ENCODE measurements at places on chromosomes 3 and 15.

- DNase-seq: no peak
Observed at GRCh38 chr3:26840272-26840870, 217.8 kb downstream of the LRRC3B start.

DNA sequence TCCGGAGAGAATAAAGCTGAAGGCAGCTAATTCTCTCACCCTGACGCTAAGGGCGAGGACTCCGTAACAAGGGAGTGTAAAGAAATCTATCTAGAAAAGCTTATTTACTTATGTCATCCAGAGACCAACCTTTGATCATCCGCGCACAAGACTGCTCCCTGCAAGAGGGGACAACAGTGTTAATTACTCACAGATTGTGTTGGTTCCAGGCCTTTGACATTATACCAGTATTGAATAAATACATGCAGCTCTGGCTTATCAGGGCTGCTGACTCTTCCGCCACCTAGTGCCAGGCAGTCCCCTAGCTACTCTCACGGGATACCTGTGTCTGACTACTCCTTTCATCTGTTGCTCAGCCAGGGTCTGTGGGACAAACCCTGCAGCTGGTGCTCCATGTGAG lies 211.7 kb downstream of the DTWD1 start:
- DNase-seq: no peak

DNA sequence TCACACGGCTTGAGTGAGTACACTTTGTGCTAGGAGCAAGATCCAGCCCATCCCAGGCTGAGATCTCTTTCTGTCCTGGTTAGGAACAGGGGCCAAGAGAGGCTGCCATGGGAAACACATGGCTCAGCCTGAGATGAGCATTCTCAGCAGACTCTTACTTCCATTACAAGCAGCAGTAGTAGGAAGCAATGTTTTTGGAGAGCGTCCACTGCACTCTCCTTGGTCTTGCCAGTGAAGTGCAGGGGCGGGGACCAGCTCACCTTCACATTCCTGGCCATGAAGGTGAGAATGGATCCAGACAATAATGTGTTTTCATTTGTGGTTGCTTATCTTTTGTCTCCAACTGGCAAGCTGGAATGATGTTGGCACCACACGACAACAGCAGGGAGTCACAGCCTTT lies 24.7 kb downstream of the ZNF80 start:
- DNase-seq: no peak

DNA sequence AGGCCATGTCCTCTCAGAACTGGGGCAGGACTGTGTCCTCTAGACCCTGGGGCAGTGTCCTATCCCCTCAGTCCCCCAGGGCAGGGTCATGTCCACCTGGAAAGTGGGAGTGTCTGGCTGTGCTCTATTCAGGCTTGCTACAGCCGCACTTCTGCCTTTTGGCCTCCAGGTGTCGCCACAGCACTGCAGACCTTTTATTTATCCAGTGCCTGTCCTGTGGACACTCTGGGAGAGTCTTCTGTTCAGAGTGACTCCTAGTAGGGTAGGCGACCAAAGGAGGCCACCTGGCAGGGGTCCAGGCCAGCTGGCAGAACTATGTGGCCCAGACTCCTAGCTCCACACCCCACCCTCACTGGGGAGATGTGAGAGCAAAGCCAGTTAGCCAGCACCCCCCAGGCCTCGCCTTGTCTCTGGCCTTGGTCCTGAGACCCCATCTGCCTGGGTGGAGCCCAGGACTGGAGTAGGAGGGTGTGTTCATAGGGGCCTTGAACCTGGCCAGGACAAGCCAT lies 3.9 kb downstream of the TMIE start:
- peak; percentile 88 for DNase-seq
